ENCODE measurements at places on chromosomes 1 and 21.
A peak's percentile ranks its signal among the peaks of the same experiment; 100 is the strongest.

- no peak for DNase-seq
Measured at GRCh38 chr1:31345635-31346034, 27.2 kb downstream of the FABP3 start.

DNA sequence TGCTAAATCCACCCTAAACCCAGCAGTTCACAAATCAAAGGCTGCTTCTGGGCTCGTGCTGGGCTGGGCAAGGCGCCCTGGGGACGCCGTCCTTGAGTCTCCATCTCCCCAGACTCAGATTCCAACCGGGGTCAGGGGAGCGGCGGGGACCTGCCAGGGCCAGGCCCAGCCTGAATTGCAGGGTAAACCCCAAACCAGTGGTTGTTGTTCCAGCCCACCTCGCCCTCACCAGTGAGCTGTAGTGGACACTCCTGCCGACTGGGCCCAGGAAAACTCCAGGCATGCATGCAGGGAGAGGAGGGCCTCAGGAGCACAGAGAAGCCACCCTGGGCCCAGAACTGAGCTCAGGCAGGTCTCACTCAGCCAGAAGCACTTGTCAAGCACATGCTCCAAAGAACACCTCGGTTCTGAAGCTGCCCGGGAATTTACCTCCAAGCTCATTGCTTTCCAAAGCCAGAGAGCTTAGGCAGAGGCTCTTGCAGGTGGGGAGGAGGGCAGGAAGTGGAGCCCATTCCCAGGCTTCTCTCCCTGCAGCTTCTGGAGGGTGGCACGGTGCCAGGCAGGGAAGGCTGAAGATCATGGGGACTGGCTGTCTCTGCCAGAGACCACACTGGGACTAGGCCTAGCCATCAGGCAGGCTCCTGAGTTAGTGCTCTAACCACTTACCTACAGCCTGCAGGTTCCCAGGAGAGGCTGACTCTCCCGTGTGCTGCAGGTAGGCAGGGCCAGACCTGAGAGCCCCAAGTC, 437.0 kb downstream of the MATN1 start:
- DNase-seq: no peak

DNA sequence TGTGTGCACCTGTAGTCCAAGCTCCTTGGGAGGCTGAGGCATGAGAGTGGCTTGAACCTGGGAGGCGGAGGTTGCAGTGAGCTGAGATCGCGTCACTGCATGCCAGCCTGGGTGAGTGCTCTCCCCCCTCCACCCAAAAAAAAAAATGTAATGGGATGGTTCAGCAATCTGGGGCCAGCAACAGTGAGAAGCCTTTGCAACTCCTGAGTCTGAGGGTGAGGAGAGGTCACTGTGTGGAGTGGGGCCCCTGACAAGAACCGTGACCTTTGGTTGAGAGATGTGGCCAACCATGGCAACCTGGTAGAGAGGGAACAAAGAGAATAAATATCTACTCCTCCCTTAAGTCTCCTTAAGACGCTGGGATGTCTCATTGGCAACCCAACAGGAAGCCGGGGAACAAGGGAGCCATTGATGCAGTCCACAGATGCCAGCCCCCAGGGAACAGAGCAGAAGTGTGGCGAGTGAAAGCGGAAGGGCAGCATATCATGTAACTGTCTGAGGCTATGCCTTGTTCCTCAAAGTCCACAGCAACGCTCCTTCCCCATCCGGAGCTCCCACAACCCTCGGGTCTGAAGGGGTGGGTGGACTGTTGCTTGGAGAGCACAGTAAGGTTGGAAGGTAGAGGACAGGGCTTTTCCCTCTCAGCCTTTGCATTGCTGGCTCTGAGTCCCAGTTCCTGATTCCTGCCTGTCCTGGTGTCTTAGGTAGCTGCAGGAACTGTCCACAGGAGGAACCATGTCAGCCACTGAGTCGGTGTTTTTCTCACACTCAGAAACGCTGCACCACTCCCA, 8.3 kb downstream of the TRNP1 start:
- DNase-seq: no peak

GRCh38 chr1:203450479-203451149, 25.0 kb upstream of the PRELP start:
- DNase-seq: no peak

DNA sequence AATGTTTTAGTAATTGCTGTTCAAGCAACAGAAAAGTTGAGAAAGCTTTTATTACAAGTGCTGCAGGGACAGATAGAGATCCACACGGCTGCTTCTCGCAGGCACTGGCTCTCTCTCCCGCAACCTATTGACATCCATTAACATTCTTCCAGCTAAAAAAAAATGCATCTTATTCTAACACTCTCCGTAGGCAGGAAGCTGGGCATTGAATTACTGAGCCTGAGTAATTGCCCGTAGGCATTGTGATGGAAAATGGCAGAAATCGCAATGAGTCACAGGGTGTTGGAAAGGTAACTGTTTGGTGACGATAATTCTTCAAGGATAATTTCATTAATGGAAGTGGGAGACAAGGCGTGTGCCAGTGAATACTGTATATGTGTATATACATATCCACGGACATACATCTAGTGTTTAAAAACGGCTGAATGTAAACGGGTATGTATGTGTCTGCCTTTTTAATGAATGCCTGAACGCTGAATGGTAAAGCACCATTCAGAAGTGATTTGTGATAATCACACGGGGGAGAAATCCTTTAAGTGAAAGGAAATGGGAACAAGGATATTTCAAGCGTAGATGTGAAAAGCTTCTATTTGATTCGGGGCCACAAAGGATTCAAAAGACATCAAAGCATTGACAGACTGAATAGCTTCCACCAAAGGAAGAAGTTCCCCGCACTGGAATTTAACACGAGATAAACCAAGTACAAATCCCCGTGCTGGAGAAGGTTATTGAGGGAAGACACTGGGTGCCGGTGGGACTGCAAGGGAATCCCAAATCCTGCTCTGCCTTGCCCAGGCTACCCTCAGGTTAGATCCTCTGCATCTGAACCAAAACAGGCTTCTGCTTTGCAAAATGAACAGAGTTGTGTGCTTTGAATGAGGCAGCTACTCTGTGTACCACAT, 567.2 kb downstream of the NPHP4 start:
- no peak for DNase-seq

DNA sequence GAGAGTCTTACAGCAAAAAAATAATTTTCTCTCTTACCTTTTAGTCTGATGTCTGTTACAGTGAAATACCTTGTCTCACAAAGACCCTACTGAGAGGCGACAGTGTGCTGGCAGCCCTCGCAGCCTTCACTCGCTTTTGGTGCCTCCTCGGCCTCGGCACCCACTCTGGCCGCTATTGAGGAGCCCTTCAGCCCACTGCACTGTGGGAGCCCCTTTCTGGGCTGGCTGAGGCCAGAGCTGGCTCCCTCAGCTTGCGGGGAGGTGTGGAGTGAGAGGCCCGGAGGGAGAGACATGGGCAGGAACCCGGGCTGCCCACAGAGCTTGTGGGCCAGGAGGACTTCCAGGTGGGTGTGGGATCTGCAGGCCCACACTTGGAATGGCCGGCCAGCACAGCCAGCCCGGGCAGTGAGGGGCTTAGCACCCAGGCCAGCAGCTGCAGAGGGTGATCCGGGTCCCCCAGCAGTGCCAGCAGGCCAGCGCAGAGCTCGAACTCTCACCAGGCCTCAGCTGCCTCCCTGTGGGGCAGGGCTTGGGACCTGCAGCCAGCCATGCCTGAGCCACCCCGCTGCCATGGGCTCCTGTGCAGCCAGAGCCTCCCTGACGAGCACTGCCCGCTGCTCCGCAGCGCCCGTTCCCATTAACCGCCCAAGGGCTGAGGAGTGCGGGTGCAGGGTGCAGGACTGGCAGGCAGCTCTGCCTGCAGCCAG, 10.8 kb upstream of the CFHR1 start:
- DNase-seq: no peak

DNA sequence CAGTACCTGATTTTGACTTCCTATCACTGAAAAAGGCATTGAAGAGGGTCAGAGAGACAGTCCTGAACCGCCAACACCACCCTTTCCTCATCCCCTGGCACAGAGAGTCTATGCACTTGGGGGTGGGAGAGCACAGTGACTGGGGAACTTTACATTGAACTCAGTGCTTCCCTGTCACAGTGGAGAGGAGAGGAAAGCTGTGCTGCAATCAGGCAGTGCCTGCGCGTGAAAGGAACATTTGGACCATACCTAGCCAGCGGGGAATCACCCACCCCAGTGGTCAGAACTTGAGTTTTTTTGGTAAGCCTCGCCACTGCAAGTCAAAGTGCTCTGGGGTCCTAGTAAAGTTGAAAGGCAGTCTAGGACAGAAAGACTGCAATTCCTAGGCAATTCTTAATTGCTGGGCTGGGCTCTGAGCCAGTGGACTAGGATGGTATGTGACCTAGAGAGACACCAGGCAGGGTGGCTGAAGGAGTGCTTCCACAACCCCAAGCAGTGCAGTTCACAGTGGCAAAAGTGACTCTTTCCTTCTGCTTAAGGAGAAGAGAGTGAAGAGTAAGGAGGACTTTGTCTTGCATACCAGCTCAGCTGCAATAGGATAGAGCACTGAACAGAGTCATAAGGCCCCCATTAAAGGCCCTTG, 9.4 kb upstream of the HENMT1 start:
- no peak for DNase-seq

DNA sequence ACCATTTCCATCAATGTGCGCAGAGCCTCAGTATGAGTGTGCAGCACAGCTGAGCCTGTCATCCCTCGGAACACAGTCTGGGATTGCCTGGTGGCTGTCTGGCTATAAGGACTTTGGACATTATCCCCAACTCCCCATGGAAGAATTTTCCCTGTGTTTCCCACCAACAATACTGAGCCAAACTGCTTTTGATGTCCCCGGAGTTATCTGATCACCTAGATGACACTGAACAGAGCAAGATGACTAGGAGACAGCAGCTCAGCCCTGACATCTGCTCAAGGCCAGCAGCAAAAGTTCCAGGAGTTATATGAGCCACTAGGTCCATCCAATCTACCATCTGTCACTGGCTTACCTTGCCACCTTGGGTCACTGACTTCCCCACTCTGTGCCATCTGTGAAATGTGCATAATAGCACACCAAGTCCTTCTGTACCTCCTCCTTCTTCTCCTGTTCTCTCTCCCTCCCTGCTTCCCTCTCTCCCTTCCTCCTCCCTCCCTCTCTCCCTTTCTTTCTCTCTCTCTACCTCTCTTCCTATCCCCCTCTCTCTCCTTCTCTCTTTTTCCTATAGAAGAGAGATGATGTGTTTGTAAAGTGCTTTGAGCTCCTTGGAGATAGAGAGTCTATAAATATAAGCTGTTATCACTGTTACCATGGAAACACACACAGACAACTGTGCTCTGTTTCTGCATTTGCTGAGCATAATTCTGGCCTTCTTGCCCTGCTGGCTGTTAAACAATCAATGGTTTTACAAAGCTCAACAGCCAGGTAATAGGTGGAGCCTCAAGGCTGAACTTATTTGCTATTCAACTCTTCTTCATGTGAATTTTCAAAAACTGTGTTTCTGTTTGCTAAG, 19.7 kb upstream of the ATP1B1 start:
- no peak for DNase-seq

- peak; percentile 11 for DNase-seq
Measured at GRCh38 chr1:228039986-228040385, 33.2 kb downstream of the WNT3A start.

DNA sequence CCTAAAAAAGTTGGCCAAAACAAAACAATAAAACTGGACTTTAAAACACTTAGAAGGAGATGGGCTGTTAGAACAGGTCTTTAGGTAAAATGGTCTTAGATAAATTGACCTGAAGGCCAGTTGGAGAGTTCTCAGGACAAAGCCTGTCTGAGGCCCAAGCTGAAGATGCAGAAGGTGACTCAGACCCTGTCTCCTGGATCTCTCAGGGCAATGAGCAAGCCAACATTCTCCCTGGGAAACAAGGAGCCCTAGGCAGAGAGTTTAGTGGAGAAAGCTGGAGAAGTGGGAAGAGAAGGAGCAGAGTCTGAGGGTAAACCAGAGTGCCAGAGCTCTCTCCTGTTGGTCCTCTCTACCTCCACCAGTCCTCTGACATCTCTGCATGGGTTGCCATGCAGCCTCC, 70.1 kb downstream of the FCRL5 start:
- DNase-seq: no peak

GRCh38 chr1:245915406-245915805, 591.7 kb downstream of the SMYD3 start:
- DNase-seq: no peak

DNA sequence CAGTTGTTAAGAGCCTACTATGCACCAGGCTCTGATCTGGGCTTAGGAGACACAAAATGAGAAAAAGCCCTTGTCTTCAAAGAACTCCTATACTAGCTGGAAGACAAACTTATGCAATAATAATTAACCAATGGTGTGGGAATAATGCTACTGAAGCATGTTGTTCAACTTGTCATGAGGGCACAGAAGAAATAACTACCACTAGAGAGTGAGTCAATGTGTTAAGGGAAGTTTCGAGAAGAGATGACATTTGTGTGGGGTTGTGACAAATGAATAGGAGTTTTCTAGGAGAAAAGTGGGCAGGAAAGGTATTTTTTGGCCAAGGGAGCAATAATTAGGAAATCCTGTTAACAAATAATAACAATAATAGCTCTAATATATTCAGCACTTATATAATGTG, 205.0 kb downstream of the PDE4B start:
- no peak for DNase-seq

DNA sequence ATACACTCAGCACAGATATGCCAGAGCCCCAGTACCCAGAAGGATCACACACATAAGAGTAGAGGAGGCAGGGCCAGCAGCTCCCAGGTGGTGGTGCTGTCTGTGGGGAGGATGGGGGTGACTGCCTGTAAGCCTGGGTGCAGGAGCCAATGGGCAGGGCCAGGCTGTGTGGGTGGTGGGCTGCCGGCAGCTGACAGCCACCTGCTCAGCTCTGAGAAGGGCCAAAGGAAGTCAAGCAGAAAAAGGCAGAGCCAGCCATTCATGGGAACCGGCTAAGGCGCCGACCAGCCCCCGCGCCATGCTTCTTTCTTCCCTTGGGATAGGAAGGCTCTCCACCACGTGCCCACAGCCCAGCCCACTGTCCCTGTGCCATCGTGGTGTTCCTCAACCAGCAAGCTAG, 14.1 kb downstream of the PIK3C2B start:
- no peak for DNase-seq

GRCh38 chr1:92487078-92487605, 417 bp upstream of the GFI1 start:
- no peak for DNase-seq

DNA sequence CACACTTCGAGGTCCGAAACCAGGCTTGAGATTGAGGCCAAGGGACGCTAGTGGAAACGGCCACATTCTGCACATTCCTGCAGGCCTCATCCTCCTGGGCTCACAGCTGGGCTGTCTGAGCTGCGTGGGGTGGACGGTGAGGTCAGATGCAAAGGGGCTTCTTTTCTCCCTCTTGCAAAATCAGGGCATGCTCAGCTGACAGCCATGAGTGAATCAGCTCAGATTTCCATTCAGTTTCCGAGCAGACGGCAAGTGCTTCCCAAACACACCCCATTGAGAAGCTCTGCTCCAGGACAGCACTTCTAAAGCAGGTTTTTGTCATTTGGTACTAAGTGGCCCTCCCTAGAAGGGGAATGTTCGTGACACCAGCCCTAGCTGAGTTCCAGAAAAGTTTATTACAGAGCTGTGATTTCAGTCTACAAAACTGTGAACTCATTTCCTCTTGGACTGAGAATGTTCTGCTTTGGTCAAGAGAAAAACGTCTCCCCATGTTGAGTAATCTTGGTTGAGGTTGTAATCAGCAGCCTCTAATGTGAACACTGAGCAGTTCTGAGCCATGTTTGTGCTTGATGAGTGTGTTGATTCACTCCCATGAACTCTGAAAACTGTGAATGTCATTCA, 10.0 kb downstream of the PDPN start:
- DNase-seq: no peak

- no peak for DNase-seq
Measured at GRCh38 chr21:26025536-26026512, 144.7 kb downstream of the APP start.

Data from stimulated activated CD4-positive, alpha-beta T cell treated with anti-CD3 and anti-CD28 coated beads, Interleukin-2, amount 100 ng/mL, for 24 hours (primary cell).